ENCODE measurements at places on chromosomes 13 and 19.

- no peak for DNase-seq
Measured at GRCh38 chr13:29679396-29680053, 84.0 kb upstream of the SLC7A1 start.

DNA sequence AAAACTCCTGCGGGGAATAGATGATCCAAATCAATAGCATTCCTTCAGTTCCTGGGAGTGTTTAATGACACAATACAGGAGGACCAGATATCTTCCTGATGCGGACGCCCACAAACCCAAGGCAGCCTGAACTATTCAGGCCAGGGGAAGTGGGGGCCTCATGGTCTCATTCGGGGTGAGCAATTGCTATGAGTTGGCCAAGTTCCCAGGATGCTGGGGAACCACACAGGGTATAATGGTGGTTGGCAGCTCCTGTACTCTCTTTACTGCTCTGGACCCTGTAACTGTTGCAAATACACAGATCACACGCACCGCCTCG lies 401.2 kb downstream of the IRS2 start:
- no peak for DNase-seq

DNA sequence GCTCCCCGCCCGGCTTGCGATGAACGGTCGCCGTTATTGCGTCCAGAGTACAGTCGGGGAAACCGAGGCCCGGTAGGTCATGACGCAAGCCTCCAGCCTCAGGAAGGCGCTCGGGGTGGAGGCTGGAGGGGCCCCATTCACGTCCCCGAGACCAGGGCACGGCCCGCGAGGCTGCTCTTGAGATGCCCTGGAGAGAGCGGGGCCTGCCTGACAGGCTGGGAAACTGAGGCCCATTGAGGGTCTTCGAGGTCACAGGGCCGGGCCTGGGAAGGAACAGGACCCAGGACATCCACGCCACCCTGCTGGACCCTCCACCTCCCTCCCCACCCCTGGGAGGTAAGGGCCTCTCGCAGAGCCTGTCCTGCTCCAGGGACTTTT lies 367 bp downstream of the NDUFS7 start:
- DNase-seq: no peak

GRCh38 chr19:33302974-33303790 lies 848 bp upstream of the CEBPA start:
- DNase-seq: no peak

DNA sequence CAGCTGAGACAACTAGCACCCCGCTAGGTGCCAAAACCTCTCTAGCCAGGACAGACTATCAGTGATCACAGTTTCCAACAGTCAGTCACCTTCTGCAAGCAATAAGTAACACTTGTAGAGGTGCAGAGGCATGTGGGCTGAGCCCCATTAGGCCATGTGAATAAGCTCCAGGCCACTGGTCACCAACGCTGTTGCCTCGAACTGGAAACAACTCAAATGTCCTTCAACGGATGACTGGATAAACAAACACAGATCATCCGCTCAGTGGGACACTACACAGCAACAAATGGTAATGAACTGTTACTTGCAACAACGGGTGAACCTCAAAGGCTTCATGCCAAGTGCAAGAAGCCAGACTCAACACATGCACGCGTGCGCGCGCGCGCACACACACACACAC lies 27.5 kb upstream of the TMEM160 start:
- DNase-seq: no peak

- DNase-seq: no peak
Measured at GRCh38 chr13:65857942-65858565, 1372.1 kb downstream of the PCDH9 start.
